ENCODE measurements at places on chromosomes 4 and X.

DNA sequence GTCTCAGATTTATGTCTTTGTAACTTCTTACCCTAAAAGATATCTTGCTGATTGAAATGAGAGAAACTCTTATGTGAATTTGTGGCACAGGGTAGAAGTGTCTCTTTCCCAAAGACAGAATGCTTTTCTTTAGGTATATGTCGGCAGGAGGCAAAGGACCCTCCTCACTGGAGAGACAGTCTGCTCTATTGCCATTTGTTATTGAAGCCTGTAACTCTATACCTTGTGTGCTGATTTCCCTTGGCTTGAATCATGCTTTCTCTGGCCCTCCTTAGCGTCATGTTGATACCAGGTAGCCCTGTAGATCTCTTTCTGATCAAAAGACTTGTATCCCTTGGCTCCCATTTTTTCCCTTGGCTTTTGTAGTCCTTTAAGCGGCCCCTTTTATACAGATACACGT lies 284.3 kb downstream of the CXXC4 start:
- DNase-seq, result no peak

DNA sequence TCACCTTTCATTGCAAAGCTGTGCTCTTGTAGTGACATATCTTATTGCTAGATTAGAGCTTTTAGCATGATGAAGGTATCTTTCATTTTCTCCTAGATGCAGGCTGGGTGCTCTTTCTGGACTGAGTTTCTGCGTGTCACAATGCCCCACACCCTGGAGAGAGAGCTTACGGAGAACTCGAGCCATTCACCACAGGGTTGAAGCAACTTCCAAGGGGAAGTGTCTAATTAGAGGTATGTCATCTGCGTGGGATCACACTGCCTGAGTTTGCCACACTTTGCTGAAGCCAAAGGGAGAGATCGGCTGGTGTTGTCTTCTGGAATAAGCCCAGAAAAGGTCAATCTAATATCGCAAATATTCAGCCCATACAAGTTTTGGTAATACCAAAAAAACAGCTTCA lies 179.3 kb upstream of the MBNL3 start:
- no peak for DNase-seq

GRCh38 chr4:90544532-90545045 lies 417.4 kb downstream of the CCSER1 start:
- no peak for DNase-seq

- no peak for DNase-seq
These were observed 95.4 kb downstream of the GPR143 start for GRCh38 chrX:9670136-9670814.

- no peak for DNase-seq
These were observed 7.4 kb downstream of the MAGEB10 start for GRCh38 chrX:27815209-27815608.

DNA sequence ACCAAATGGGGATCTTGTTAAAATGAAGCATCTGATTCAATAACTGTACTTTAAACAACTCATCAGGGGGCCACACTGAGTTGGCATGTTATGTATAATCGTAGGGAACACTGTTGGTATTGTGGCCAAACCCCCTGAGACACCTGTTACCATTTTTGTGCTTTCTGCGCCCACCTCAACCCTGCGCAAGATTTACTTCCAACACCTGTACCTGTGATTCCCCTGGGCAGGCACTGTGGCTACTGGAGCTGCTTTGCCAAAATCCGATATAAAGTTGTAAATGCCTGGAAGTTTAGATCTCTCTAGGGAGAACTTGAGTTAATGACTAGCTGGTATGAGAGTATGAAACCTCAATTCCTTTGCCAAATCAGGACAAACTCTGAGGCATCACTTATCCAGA lies 259.8 kb upstream of the ATOH1 start:
- no peak for DNase-seq

- no peak for DNase-seq
These were observed 2.7 kb downstream of the GPRASP2 start for GRCh38 chrX:102714994-102715393.

DNA sequence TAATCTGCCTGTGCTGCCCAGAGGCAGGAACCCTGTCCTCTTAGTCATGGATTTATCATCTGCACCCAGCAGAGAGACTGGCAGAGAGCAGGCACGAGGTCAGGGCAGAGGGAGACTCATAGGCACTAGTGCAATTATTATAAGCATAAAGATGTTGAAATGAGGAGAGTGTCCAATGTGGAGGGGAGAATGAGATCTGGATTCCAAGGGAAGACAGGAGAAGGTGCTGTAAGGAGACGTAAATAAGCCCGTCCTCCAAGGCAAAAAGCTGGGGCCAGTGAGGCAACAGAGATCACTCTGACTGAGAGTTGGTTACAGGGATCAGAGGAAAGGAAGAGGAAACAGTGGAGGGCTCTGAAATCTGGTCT lies 406.2 kb downstream of the MAPK10 start:
- DNase-seq, result no peak

DNA sequence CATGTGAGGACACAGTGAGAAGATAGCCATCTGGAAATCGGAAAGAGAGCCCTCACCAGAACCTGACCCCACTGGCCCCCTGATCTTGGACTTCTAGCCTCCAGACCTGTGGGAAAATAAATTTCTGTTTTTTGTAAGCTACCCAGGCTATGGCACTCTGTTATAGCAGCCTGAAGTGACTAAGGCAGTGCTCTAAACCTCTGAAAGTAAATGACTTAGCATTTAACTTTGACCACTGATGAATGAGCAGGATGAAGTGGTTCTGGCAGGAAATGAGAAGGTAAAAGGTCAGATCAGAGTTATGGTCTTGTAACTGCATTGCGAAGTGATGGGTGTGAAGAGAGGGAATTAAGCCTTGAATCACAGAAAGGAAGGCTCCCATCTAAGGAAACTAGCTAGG lies 17.0 kb downstream of the GPAT3 start:
- DNase-seq, result no peak

All from activated naive CD4-positive, alpha-beta T cell treated with Interleukin-2 at 50 U/mL for 16 hours (primary cell).